ENCODE measurements at places on chromosomes 5 and 9. TPM values are rescaled to one million over a fixed set of nuclear protein-coding genes. Genes with fewer than 3 reads are reported as not detected.
A peak's percentile ranks its signal among the peaks of the same experiment; 100 is the strongest.

The KIF4B gene
- total RNA-seq: not detected

DNA sequence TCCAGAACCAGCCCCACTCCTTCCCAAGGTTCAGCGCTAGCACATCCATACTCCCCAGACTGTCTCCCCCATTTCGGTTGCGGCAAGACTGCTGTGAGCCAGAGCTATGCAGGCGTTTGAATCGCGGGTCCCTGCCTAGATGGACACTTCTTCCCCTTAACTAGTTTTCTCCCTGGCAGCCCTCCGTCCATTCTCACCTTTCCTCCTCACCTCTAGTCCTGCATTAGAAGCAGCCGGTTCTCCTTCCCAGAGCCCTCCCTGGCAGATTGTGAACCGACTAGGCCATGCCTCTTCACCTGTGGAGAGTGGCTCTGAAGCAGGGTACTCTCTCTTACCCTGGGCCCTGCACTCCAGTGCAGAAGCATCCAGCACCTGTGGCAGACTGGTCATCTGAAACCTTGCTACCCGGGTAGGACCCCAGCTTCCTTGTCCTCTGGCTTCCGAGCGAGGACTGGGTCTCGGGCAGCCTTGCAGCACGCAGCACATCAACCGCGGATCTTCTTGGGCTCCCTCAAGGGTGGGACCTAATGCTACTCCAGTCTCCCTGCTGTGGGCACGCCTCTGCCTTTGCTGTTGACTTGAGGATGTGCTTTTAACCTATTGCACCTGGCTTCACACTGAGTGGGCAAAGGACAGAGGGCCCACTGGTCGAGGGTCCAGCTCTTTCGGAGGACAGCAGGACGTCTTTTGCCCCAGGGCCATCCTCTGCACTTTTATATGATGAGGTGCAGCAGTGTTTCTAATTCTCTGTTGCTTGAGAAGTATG, 183.6 kb downstream of the AOPEP start:
- DNase-seq: no peak

DNA sequence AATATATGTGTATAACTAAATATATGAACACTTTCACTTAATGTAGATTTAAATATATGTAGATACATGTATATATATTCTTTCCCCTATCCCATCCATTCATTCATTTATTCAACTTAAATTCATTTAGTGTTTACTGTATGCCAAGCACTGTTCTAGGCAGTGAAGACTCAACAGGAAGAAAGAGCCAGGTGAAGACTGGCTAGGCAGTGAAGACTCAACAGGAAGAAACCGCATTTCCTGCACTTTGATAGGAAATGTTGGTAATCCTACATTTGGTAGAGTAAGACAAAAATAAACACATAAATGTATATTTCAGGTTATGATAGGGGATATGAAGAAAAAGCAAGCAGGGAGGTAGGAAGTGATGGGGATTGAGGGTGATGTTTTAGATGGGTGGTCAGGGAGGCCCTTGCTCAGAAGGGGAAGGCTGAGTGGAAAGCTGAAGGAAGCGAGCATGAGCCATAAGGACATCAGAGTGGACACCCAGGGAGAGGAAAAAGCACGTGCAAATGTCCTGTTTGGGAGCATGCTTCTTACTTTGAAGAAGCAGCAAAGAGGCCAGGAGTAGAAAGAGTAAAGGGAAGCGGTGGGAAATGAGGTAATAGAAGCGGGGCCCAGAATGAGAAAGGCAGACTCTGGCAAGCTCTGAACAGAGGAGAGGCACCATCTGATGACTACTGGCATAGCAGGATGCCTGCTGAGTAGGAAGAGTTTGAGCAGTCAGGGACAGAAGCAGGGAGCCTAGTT, 227.8 kb upstream of the MAP3K1 start:
- peak; percentile 53 for DNase-seq

The LCNL1 gene
- total RNA-seq: not detected

The DELE1 gene
- total RNA-seq: 88.7 TPM

DNA sequence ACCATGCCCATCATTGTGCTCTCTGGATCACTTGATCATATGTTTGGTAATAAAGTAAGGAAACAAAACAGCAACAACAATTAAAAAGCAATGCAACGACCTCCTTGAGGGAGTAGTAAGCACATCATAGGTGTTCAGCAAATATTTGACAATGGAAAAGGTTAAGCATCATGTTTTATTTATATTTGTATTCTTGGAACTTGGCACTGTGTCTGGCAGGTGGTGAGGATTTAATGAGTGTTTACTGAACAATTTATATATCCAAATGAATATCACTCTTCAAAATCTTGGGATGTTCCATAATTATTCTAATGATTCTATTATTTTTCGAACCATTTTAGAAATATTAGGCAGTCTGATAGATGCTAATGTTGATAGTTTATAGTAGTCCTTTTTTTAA, 6.2 kb downstream of the PIP5K1B start:
- DNase-seq: no peak

GRCh38 chr9:136552117-136552703, 6.4 kb upstream of the NOTCH1 start:
- no peak for DNase-seq

DNA sequence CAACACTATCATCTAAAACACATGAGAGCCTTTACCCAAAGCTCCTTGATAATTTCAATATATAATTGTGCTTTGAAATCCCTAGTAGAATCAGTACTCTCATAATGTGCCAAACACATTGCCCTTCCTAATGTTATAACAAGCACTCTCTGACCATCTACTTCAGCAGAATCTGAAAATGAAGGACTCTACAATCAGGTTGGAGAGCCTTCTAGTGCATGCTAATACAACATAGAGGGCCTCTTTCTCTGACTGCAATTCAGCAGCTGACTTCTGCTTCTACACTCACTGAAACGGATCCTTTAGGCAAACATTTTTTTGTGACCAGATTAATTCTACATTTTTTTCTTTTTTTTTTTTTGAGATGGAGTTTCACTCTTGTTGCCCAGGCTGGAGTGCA, 155.6 kb downstream of the EPB41L4A start:
- no peak for DNase-seq

- DNase-seq: peak; percentile 57
Observed at GRCh38 chr5:67350618-67351201, 154.1 kb upstream of the CD180 start.

GRCh38 chr5:3075309-3075708, 323.8 kb upstream of the IRX2 start:
- no peak for DNase-seq

GRCh38 chr9:117088140-117088539, 326.7 kb downstream of the ASTN2 start:
- no peak for DNase-seq

The EGFL7 gene
- total RNA-seq: 1.7 TPM

The PCYOX1L gene
- 39.7 TPM for total RNA-seq

DNA sequence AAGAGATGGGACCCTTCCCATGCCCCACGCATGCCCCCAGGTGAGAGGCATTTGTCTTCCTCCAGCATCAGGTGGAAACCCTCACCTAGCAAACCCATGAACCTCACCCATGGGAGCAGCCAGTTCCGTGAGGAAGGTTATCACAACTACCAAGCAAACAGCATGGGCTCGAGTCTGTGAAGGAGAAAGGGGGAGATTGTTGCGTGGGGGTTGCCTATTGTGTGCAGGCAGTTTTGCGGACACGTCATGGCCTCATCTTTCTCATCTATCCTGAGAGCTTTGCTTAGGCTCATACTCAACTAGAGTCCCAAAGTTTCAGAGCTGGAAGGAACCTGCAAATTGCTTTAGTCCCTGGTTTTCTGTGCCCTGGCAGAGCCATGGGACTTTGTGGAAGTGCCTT, 73.6 kb upstream of the TGFBR1 start:
- no peak for DNase-seq

The HCN1 gene
- total RNA-seq: not detected

The TNC gene
- total RNA-seq: not detected

GRCh38 chr9:114159691-114160090, 4.4 kb downstream of the COL27A1 start:
- DNase-seq: no peak

The AGXT2 gene
- not detected for total RNA-seq

GRCh38 chr9:135358552-135358940, 121.0 kb upstream of the PPP1R26 start:
- DNase-seq: no peak

GRCh38 chr9:35285731-35286130, 123.9 kb downstream of the UNC13B start:
- DNase-seq: no peak

The GRIA1 gene
- not detected for total RNA-seq

The RANBP17 gene
- not detected for total RNA-seq

GRCh38 chr9:93958819-93959682, 3.9 kb upstream of the BARX1 start:
- no peak for DNase-seq

The CDC20B gene
- total RNA-seq: not detected

DNA sequence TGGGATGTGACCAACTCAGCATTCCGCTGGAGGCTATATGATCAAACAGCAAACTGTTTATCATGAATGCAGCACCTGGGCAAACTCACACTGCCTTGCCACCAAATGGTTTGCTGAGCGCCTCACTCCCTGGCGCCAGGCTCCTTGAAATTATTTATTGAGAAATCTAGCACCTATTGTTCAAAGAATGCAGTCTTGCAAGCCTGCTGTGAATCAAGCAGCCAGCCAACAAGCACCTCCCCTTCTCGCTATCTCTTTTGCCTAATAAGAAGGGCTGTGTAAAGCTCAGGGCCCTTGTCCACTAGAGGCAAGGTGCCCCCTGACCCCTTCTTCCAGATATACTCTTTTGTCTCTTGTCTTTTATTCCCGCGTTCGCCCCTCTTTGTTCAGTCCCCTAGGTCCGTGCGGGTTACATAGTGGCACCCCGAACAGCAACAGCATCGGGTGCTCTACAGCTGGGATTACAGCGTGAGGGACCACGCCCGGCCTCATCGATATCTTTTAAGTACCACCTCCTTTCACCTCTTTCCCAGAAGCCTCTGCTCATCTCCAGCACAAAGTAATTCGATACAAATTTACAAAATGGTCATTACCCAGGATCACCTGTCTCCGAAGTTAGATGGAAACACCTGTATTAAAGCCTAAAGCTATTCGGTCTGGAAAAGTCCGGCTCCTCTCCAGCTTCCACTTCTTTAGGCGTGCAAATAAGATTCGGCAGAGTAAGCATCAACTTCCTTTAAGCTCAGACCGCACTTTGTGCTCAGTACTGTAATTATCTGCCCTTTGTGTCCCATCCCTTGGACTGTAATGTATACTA, 896 bp downstream of the RIGI start:
- no peak for DNase-seq

DNA sequence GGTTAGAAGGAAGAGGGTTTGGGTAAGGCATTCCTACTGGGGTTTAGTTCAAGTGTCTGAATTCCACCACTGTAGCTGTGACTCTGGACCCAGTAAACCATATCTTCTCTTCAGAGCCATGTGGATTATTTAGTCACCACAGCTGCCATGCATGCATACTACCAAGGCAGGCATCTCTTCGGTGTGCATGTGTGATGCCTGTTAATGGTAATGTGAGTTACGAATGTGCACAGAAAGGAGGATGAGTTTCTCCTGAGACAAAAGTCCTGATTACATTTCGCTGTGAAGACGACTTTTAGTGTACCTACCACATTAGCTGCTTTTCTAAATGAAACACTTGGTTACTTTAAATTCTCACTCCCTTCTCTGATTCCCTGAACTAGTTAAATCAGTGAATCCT, 9.3 kb downstream of the PBX3 start:
- DNase-seq: no peak

- no peak for DNase-seq
Observed at GRCh38 chr9:119963798-119964372, 594.6 kb upstream of the BRINP1 start.

The KCNMB1 gene
- total RNA-seq: 0.25 TPM

GRCh38 chr5:56534102-56534829, 281.1 kb upstream of the MAP3K1 start:
- no peak for DNase-seq

GRCh38 chr9:15521254-15521653, 10.5 kb upstream of the PSIP1 start:
- no peak for DNase-seq

DNA sequence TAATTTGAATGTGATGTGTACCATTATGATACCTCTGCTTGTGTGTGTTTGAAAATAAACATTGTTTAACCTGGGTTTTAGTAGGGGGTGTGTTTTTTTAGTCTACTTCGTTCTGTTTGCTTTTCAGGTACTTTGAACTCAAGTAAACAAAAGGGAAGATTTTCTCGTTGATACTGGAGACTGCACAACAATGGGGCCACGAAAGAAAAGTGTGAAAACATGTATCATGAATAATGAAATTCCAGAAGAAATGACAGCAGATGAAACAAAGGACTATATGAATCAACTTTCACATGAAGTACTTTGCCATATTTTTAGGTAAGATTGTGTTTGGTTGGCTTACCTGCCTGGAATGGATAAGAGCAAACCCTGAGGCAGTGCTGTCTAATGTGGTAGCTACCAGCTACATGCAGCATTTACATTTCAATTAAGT, 10.8 kb downstream of the FBXO38 start:
- DNase-seq: no peak

- DNase-seq: no peak
Observed at GRCh38 chr9:91736311-91736710, 213.7 kb downstream of the ROR2 start.

DNA sequence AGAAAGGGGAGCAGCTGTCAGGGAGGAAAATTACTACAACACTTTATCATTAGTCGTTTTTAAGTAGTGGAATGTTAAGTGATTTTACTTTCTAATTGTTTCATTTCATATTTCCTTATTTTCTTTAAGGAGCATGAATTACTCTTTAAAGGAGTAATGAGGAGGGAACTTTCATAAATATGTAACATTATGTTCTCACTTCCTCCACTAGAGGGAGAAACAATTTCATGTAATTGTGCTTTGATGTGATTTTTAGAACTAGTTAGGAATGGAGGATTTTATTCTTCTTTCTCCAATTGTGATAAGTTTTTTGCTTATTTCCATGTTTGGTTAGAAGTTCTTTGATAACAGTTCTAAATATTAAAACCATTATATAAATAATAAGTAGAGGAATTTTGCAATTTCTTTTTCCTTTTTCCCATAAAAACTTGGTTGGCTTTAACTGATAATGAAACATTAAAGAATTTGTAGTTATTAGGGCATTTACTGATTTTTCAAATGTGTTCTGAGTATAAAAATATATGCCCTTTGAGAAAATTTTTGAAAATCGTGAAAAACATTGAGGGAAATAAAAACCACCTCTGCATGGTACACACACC, 25.6 kb downstream of the CEP78 start:
- peak; percentile 56 for DNase-seq

The STARD4 gene
- total RNA-seq: 14.4 TPM

Measured in CD4-positive, CD25-positive, alpha-beta regulatory T cell (primary cell).